ENCODE measurements at places on chromosomes 11 and 22. TPM values are rescaled to one million over a fixed set of nuclear protein-coding genes. Genes with fewer than 3 reads are reported as not detected.
A peak's percentile ranks its signal among the peaks of the same experiment; 100 is the strongest.

The MS4A6E gene
- not detected for total RNA-seq

The YPEL1 gene
- total RNA-seq, result 0.99 TPM

The TRIM48 gene
- total RNA-seq, result not detected

The KCNQ1 gene
- total RNA-seq, result 8.7 TPM

The ARCN1 gene
- 134 TPM for total RNA-seq

The LMNTD2 gene
- 0.88 TPM for total RNA-seq

The ROBO4 gene
- total RNA-seq, result not detected

The SELENOH gene
- total RNA-seq, result 257 TPM

The NXPE2 gene
- not detected for total RNA-seq

GRCh38 chr11:19218786-19219460 is 17.1 kb upstream of the CSRP3 start:
- no peaks in the 10 kb centered on the region for H3K4me1 ChIP-seq
- DNase-seq, result no peak
- H3K27ac ChIP-seq, result no peak overlapping the region
- H3K27me3 ChIP-seq, result no peaks in the 10 kb centered on the region

DNA sequence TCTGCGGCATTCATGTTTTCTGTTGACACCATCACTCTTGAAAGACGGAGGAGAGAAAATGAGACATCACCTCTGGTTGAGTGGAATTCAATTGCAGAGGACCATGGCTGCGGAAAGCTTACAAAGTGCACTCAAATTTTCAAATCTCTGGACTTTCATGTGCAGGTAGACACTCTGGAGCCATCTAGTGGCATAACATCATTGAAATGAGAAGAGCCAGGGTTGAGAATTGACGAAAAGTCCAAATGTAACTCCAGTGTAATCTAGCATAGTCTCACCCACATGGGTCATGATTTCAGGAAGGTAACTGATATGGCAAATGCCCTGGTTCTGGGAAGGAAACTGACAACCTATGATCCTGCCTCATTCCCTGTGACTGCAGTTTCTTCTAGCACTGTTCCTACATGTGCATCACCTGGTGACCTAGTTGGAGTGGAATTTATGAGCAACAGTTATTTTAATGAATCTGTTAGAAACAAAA is 687.8 kb downstream of the KCNA4 start:
- H3K36me3 ChIP-seq, result no peaks in the 10 kb centered on the region
- DNase-seq, result no peak
- no peaks in the 10 kb centered on the region for H3K4me1 ChIP-seq
- H3K27me3 ChIP-seq, result no peaks in the 10 kb centered on the region
- H3K27ac ChIP-seq, result no peak overlapping the region

GRCh38 chr22:28977060-28977459 is 84.6 kb downstream of the C22orf31 start:
- no peak overlapping the region for H3K27ac ChIP-seq
- peaks cover 52% of the 10 kb centered on the region for H3K27me3 ChIP-seq
- no peak for DNase-seq
- H3K4me1 ChIP-seq, result peaks cover 17% of the 10 kb centered on the region
- H3K4me3 ChIP-seq, result no peak overlapping the region

- H3K4me3 ChIP-seq, result no peak overlapping the region
- DNase-seq, result no peak
- H3K27me3 ChIP-seq, result no peaks in the 10 kb centered on the region
Measured at GRCh38 chr11:64122411-64123410, 43.2 kb downstream of the MACROD1 start.

- H3K4me3 ChIP-seq, result no peak overlapping the region
- peaks cover 48% of the 10 kb centered on the region for H3K36me3 ChIP-seq
- no peaks in the 10 kb centered on the region for H3K27me3 ChIP-seq
- H3K27ac ChIP-seq, result no peak overlapping the region
- H3K4me1 ChIP-seq, result no peaks in the 10 kb centered on the region
- no peak for DNase-seq
Measured at GRCh38 chr11:3732671-3733436, 61.7 kb upstream of the CHRNA10 start.

DNA sequence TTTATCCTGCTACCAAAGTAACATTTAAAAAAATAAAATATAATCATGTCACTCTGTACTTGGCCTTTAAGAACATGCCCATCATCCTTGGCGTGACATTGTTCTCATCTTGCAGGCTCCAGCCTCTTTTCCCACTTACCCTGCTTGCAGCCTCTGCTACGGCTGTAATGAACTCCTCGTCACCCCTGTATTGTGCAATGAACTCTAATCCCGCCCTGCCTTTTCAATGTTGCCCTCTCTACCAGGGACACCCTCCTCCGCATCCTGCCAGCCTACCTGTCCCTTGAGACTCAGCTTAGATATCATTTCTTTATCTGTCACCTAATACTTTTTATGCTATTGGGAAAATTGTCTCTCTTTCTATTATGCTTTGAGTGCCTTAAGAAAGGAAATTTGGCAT is 12.6 kb upstream of the MMP20 start:
- no peak overlapping the region for H3K27ac ChIP-seq
- no peak overlapping the region for H3K4me3 ChIP-seq
- DNase-seq, result no peak

DNA sequence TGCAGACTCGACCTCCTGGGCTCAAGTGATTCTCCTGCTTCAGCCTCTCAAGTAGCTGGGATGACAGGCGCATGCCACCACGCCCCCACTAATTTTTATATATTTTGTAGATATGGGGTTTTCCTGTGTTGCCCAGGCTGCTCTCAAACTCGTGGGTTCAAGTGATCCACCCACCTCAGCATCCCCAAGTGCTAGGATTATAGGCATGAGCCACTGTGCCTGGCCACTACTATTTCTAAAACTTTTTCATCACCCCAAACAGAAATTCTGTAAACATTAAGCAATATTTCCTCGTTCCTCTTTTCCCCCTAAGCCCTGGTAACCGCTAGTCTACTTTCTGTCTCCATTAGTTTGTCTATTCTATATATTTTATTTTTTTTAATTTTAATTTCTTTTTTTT is 9.0 kb upstream of the ATG16L2 start:
- peaks cover 2% of the 10 kb centered on the region for H3K4me1 ChIP-seq
- no peak overlapping the region for H3K4me3 ChIP-seq
- no peak overlapping the region for H3K27ac ChIP-seq
- peaks cover 23% of the 10 kb centered on the region for H3K36me3 ChIP-seq

DNA sequence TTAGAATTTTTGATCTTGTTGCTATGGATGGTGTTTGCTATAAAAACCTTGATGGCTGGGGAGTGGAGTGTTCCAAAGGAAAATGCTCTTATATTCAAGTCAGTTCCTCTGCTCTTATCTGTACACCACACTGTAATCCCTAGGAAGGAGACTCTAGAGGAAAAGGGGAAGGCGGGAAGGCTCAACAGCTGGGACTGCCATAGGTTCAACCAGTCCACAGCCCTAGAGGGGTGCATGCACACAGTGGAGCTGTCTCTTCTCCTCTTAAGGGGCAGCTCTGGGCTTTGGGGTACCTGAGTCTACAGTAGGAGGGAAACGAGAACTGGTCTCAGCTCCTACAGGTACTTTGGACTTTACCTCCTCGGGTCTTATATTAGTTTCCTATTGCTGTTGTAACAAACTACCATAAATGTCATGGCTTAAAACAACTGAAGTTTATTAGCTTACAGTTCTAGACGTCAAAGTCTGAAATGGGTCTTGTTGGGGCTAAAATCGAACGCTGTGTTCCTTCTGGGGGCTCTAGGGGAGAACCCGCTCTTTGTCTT is 77.2 kb upstream of the ZBED5 start:
- no peak overlapping the region for H3K27ac ChIP-seq
- H3K4me3 ChIP-seq, result no peak overlapping the region

- DNase-seq, result no peak
- no peak overlapping the region for H3K4me3 ChIP-seq
- H3K4me1 ChIP-seq, result no peaks in the 10 kb centered on the region
- no peak overlapping the region for H3K27ac ChIP-seq
- H3K36me3 ChIP-seq, result peaks cover 49% of the 10 kb centered on the region
Measured at GRCh38 chr11:88266157-88266556, 71.4 kb downstream of the CTSC start.

DNA sequence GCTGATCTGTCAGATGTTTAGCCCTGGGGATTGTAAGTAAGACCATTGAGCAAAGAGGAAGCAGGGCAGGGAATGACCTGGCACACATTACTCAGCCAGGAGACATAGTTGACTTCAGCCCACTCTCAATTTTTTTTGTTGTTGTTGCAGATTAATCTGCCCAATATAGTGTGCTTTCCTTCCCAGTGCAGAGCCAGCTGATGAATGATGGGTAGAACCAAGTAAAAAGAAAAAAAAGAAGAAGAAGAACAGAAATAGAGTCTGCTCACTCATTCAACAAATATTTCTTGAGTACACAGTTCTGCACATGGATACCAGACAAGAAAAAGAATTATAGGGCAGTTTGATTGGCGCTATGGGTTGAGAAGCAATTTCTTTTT is 292.7 kb downstream of the ETS1 start:
- DNase-seq, result no peak
- peaks cover 53% of the 10 kb centered on the region for H3K36me3 ChIP-seq
- peak overlapping the region; percentile 95 for H3K27ac ChIP-seq
- H3K4me3 ChIP-seq, result no peak overlapping the region

GRCh38 chr11:3197878-3198528 is 20.6 kb downstream of the MRGPRG start:
- H3K27ac ChIP-seq, result no peak overlapping the region
- H3K36me3 ChIP-seq, result no peaks in the 10 kb centered on the region
- DNase-seq, result no peak
- peaks cover 10% of the 10 kb centered on the region for H3K27me3 ChIP-seq
- H3K4me3 ChIP-seq, result no peak overlapping the region

- no peaks in the 10 kb centered on the region for H3K36me3 ChIP-seq
- peaks cover 2% of the 10 kb centered on the region for H3K27me3 ChIP-seq
- DNase-seq, result peak; percentile 17
- H3K4me3 ChIP-seq, result peak overlapping the region; percentile 63
- H3K4me1 ChIP-seq, result peaks cover 28% of the 10 kb centered on the region
- H3K27ac ChIP-seq, result peak overlapping the region; percentile 81
Measured at GRCh38 chr11:72519220-72519881, 85.0 kb upstream of the CLPB start.

GRCh38 chr11:113638376-113638775 is 67.7 kb downstream of the TMPRSS5 start:
- no peaks in the 10 kb centered on the region for H3K4me1 ChIP-seq
- no peak overlapping the region for H3K27ac ChIP-seq
- no peak overlapping the region for H3K4me3 ChIP-seq
- DNase-seq, result no peak
- H3K36me3 ChIP-seq, result no peaks in the 10 kb centered on the region

- no peak overlapping the region for H3K27ac ChIP-seq
- H3K4me3 ChIP-seq, result no peak overlapping the region
- H3K27me3 ChIP-seq, result peaks cover 20% of the 10 kb centered on the region
- H3K36me3 ChIP-seq, result no peaks in the 10 kb centered on the region
- H3K4me1 ChIP-seq, result no peaks in the 10 kb centered on the region
Measured at GRCh38 chr11:125214601-125215565, 50.3 kb downstream of the PKNOX2 start.

GRCh38 chr11:8257003-8257664 is 6.5 kb downstream of the LMO1 start:
- no peaks in the 10 kb centered on the region for H3K36me3 ChIP-seq
- no peak overlapping the region for H3K27ac ChIP-seq
- peaks cover 24% of the 10 kb centered on the region for H3K27me3 ChIP-seq
- no peaks in the 10 kb centered on the region for H3K4me1 ChIP-seq
- DNase-seq, result no peak

Data from activated CD8-positive, alpha-beta T cell treated with anti-CD3 and anti-CD28 coated beads for 36 hours (primary cell).